Caco-2 (cell line): ENCODE measurements at places on chromosomes 12 and 14.

DNA sequence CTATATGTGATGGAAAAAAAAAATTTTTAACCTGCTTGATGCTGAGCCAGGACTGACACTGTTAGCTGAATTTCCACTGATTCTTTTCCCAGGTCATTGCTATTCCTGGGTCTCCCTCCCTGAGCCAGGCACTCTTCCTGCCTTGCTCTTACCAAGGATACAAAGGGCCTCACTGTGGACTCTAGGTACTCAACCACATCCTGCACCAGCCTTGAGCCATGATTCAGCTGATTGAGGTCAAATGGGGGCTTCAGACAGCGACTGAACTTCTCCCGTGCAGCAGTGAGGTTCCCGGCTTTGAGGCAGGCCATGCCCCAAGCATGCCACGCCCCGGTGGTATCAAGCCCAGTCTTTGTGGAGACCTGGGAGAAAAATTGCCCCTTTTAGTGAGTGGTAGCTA is 54.3 kb downstream of the ZFYVE26 start:
- DNase-seq = no peak

DNA sequence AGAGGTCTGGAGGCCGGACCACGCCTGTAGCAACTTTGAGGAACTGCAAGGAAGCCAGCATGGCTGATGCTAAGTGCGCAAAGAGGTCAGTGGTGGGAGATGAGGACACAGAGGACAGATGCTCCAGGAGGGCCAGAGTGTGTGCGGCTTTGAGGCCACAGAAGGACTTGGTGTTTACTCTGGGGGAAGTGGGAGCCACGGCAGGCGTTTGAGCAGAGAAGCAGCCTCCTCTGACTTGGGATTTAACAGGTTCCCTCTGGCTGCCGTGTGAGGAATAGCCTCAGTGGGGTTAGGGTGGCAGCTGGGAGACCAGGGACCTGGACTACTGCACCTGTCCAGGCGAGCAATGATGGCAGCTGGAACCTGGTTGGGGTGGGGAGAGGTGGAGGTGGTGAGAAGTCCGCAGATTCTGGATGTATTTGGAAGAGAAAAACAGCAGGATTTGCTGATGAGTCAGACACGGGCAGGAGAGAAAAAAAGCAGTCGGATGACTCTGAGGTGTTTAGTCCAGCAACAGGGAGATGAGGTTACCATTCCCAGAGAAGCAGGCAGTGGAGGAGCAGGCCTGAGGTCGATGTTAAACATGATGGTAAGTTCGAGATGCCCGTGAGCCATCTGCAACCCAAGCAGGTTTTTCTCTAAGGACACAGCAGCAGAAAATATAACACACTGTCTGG is 143.5 kb downstream of the SCARB1 start:
- DNase-seq = no peak

DNA sequence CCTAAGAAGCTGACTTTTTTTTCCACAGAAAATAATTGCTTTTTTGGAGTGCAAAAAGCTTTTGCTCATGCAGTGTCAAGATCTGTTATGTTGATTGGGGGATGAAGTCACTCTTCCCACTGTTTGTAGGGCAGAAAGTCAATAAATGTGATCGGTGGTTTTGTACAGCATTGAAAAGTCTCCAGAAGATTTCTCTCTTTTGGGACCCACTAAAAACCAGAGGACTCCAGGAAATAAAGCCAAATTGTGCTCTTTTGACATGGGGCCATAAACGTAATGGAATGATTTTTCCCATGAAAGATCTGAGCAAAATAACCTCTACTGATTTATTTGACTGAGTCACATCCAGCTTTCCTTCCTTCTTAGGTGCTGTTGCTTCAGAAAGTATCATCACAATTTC is 122.5 kb downstream of the SNAPC1 start:
- no peak for DNase-seq

DNA sequence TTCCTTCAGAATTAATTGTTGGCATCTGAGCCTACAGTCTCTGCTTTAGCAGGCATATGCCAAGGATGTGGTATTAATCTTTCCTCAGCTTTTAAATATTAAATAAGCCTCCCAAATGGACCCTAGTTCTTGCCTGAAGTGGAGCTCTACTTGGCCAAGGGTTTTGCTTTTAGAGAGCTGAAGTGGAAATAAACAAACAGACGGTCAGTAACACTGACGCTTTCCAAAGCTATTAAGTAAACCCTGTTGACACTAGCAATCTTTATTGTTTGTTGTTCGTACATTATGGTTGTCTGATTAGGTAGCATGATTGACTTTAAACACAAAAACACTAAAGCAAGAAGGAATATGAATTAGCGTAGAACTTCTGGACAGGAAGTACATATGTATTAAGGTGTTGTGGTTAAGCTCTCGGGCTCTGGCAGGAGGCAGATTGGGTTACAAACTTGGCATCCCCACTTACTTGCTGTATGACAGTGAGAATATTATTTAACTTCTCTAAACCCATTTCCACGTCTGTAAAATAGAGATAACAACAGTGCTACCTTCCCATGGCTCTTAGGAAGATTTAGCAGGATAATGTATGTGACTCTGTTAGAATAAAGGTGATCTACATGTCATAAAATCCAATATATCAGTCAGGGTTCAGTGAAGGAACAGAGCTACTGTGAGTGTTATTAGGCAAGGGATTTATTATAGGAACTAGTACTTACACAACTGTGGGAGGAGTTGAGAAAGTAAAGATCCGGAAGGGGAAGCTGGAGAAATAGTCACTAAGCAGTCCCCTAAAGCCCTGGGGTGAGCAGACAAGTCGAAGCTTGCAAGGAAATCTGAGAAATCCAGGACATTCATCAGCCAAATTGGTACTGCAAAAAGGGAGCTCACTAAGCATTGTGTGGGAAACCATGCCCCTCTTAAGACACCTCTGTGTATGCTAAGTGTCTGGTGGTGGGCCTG is 92.2 kb upstream of the ATF7IP start:
- DNase-seq = no peak

GRCh38 chr12:611721-612120 is 51.5 kb downstream of the NINJ2 start:
- DNase-seq = peak; percentile 14

DNA sequence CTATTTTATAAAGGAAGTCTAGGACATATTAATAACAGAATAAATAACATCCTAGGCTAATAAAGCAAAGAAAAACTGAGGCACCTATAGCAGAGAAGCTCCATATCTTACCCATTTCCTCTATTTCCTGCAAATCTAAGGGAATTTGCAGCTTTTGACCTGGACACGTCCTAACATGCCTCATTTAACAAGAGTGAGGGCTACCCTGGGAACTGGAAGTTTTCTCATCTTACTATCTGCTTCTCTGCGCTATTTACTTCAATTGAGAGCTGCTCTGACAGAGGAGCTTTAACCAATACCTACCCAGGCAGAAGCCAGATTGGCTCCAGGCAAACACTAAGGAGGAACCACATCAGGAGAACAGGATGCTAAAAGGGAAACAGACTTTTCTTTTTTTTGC is 5.7 kb downstream of the YBX3 start:
- DNase-seq = no peak

DNA sequence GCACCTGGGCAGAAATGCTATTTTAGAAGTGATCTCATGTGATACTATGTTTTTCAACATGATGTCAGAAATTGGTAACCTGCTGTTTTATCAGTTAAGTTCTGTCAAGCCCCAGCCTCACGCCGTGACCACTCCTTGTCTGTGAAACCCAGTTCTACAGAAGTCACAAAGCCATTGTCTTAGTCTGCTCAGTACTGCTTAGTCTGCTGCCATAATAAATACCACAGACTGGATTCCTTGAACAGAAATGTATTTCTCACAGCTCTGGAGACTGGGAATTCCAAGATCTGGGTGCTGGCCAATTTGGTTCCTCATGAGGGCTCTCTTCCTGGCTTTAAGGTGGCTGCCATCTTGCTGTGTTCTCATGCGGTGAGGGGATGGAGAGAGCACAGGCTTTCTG is 176.9 kb downstream of the PRKCH start:
- no peak for DNase-seq

DNA sequence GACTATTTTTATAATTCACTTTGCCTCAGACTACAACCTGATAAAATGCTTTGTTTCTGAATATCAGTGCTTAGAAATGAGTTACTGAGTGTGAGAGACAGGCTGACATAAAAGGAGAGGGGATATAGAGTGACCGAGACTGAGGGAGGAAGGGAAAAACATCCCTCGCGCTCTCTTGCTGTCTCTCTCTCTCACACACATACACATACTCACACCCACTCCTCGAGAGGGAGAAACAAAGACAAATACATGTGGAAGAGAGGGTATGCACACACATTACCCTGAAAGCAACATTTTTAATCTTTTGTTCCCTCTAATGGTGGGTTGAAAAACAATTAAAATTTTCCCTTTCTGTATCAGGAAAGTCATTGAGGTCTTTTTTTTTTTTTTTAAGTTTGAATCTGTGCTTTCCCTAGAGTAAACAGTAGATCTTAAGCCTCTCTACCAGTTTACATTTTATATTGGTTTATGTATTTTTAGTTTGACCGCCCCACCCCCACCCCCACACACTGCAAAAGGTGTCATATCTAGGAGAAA is 45.3 kb downstream of the FRS2 start:
- no peak for DNase-seq

- DNase-seq = no peak
Observed at GRCh38 chr12:86683568-86684304, 427.5 kb upstream of the MGAT4C start.

DNA sequence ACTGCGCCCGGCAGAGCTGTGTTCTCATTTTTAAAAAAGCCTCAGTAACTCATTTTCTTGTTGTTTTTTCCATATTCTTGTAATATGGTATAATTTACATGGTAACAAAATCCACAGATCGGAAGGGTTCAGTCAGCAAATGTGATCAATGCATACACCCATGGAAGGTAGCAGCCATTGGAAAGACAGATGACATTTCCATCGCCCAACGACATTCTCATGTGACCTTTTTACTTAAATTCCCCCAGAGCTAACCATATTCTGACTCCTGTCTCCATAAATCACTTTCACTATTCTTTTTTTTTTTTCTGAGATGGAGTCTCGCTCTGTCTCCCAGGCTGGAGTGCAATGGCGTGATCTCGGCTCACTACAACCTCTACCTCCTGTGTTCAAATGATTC is 4.9 kb downstream of the PEBP1 start:
- no peak for DNase-seq

DNA sequence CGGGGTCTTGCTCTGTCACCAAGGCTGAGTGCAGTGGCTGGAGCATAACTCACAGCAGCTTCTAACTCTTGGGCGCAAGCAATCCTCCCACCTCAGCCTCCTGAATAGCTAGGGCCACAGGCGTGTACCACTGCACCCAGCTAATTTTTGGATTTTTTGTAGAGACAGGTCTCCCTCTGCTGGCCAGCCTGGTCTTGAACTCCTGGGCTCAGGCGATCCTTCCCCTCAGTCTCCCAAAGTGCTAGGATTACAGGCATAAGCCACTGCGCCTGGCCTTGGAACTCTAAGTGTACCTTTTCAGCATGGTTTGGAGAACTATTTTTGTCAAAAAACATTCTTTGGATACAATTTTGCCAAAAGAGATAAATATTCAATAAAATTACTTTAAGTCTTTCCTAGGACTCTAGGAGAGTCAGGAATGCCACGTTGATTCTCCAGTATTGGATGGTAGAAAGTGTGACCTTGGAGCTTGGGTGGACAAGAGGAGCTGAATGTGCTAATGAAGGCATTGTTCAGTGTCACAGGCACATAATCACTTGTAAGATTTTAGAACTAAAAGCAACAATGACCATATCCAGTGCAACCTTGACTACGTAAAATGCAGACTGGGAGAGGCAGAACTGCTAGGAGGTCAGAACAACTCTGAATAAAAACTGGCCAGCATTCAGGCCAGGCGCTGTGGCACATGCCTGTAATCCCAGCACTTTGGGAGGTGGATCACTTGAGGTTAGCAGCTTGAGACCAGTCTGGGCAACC is 2.8 kb downstream of the SRSF9 start:
- DNase-seq = peak; percentile 68

DNA sequence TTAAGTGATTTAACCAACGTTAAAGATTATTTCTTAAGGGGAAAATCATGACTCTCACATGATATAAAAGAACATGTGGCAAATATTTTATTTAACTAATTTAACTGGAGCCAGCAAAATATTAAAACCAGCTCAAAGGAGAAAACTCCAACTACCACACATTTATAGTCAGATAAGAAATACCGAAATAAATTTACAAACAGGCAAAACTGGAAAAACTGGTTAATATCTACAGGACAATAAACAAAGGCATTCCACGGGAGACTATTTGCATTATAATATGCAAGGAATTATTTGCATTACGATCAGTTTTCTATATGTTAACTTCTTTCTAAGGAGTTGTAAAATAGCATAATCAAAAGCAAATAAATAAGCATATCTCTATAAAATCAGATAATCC is 13.8 kb upstream of the BCL2L14 start:
- no peak for DNase-seq

DNA sequence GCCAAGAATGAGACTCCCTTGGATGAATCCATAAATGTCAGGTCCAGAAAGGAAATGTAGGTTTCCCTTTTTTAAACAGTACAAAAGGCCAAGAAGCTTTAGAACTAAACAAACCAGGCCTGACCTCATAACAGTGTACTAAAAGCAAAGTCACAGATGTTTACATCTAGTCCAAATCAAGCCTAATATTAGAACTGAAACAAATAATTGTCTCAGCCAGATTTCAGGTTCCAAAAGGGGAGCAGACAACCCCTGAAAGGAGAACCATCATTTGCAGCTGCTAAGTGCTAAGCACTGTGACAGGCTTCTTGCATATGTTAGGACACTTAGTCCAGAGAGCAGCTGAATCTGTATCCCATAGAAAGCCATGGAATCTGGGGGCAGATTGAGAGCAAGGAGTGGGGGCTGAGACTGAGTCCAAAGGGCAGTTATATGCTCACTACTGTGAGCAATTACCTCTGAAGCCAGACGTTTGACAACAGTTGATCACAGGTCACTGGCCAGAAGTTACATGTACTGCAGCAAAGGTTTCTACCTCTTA is 90.1 kb downstream of the STXBP6 start:
- DNase-seq = peak; percentile 72

DNA sequence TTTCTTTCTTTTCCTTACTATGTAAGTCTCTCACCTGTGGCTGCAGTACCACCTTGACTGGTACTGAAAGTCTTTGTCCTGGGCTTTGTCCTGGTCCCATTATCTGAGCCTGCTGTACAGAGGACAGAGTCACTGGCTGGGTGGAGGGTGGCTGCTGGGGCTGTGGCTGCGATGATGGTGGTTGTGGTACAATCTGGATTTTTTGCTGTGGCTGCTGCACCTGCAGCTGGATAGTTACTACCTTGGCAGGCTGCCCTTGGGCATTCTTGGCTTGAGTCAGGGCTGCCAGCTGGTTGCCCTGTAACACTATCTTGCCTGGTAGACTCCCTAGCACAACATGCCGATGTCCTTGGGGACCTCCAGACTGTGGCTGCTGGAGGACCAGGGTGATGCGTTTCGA is 27.0 kb downstream of the CHD8 start:
- DNase-seq = no peak

GRCh38 chr12:5442251-5443006 is 10.5 kb downstream of the NTF3 start:
- peak; percentile 76 for DNase-seq
